IMR-90 (cell line): ENCODE measurements at places on chromosomes 4 and X. TPM values are rescaled to one million over a fixed set of nuclear protein-coding genes. Genes with fewer than 3 reads are reported as not detected.

DNA sequence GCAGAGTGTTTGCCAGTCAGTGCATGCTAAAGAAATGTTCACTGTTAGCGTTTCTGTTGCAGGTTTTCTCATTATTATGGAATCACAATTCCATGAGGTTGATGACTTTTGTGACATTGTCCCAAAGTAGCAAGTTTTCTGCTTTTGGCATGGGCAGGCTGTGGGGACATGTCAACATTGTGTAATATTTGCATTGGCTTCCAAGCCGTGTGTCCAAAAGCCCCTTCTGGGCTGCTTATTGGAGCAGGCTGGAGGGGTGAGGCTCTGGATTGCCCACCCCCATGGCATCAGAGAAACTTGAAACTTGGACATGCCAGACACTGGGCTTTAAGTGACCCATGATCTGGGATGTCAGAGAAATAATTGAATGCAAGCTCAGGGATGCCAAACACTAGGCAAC lies 90.7 kb downstream of the RTL9 start:
- no peak overlapping the region for H3K27ac ChIP-seq
- peaks cover 32% of the 10 kb centered on the region for H3K27me3 ChIP-seq
- H3K4me3 ChIP-seq = no peak overlapping the region

GRCh38 chr4:183814461-183814860 lies 90.6 kb upstream of the STOX2 start:
- H3K36me3 ChIP-seq = no peaks in the 10 kb centered on the region
- no peak overlapping the region for H3K27ac ChIP-seq
- no peaks in the 10 kb centered on the region for H3K4me1 ChIP-seq
- peaks cover 9% of the 10 kb centered on the region; the same call in 1 of the 2 replicates for H3K27me3 ChIP-seq
- DNase-seq = no peak

Gene HHIP
- 6.6 and 8.6 TPM in 2 replicates for total RNA-seq

GRCh38 chr4:158581161-158581560 lies 59.5 kb downstream of the RXFP1 start:
- no peaks in the 10 kb centered on the region for H3K27me3 ChIP-seq
- H3K4me1 ChIP-seq = no peaks in the 10 kb centered on the region
- H3K4me3 ChIP-seq = no peak overlapping the region
- H3K27ac ChIP-seq = no peak overlapping the region
- DNase-seq = peak; percentile 41
